ENCODE measurements at places on chromosomes 16 and 17.

GRCh38 chr16:50282010-50282538 lies 15.7 kb downstream of the ADCY7 start:
- no peak for DNase-seq

- no peak for DNase-seq
Observed at GRCh38 chr17:48543854-48544348, 1.0 kb downstream of the HOXB2 start.

DNA sequence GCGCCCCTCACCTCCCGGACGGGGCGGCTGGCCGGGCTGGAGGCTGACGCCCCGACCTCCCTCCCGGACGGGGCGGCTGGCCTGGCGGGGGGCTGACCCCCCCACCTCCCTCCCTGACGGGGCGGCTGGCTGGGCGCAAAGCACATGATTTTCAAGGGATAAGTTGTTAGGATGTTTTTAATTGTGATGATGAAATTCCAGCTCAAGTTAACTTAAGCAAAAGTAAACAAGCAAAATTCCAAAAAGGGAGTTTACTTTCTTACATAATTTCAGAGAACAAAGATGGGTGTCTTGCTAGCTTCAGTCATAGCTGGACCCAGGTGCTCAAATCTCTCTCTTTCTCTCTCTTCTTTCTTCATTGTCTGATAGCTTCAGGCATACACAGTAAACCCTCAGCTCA lies 33.6 kb upstream of the MED9 start:
- no peak for DNase-seq

- no peak for DNase-seq
Observed at GRCh38 chr17:17783825-17784656, 52.7 kb downstream of the SREBF1 start.

DNA sequence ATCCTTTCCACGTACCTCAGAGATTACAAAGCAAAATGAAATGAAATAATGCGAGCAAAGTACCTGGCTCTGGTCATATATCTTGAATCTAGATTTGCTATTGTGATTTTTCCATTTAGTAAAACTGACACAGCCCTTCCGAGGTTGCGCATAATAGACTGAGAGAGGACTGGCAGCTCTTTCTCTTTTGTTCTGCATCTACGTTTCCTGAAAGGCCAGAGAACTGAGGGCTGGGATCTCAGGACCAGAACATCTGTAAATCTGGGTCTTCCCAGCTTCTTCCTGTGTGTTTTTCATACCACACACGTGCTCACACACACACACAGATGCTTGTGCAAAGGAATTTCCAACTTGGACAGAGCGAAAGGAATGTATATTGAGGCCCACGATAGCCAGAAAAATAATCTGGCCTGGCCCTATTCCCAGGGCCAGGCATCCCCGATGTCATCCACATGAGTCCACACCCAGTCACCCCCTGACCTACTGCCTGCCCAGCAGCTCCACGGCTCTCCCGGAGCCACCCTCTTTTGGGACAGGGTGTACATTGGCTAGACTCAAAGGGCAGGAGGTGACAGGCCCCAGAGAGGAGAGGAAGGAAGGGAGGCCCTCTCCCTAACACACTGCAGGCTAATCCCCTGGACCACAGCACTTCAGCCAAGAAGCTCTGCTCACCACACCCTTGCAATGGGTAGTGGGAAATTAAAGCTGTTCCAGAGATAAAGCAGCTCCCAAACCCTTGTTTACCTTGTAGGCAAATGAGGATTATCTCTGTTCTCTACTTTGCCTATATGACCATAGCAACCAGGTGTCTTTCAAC lies 41.8 kb downstream of the NOL11 start:
- no peak for DNase-seq
